Effector memory CD4-positive, alpha-beta T cell (primary cell): ENCODE measurements at places on chromosomes 3 and 15.

- no peak for DNase-seq
Measured at GRCh38 chr15:88649286-88649733, 10.5 kb downstream of the ISG20 start.

DNA sequence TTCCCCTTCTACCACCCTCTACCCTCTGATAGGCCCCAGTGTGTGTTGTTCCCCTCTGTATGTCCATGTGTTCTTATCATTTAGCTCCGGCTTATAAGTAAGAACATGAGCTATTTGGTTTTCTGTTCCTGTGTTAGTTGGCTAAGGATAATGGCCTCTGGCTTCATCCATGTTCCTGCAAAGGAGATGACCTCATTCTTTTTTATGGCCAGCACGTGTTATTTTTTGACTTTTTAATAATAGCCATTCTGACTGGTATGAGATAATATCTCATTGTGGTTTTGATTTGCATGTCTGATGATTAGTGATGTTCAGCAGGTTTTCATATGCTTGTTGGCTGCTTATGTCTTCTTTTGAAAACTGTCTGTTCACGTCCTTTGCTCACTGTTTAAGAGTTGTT lies 63.1 kb upstream of the NPHP3 start:
- DNase-seq: no peak

DNA sequence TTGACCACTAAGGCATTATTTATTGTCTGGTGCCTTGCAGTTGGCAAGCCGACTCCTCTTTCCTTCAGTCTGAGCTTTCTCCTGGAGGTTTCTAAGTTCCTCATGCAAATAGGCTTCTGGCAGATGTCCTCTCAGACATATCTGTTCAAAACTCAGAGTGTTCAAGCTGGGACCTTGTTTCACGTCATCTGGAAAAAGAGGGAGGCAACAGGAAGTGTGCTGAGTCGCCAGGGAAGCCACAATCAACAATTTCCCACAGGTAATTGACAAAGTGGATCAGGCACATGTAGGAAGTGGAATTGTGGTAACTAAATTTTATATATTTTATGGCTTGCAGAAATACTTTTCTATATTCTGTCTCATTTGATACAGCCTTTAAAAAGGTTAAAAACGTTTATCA lies 14.6 kb downstream of the SCG5 start:
- no peak for DNase-seq

GRCh38 chr15:78197632-78198031 lies 36.7 kb downstream of the ACSBG1 start:
- no peak for DNase-seq

DNA sequence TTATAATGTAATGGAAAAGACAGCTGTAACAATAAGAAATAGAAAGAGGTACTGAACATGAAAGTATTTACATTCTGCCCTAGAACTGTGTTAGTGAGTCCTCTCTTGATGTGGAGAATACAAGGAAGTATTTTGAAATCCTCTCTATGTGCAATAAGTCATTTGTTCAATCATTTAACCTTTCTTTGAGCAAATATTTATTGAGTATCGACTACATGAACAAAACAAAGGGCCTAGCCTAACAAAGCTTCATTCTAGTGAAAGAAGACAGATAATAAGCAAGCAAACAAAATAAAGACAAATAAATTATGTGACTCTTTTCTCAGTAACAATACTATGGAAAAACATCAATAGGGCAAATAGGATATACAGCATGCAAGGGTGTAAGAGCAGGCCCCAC lies 354.9 kb upstream of the ATP11B start:
- DNase-seq: no peak

- DNase-seq: no peak
Measured at GRCh38 chr3:25587526-25587925, 77.2 kb downstream of the TOP2B start.

- DNase-seq: no peak
Measured at GRCh38 chr3:137509354-137510045, 254.6 kb upstream of the SOX14 start.

DNA sequence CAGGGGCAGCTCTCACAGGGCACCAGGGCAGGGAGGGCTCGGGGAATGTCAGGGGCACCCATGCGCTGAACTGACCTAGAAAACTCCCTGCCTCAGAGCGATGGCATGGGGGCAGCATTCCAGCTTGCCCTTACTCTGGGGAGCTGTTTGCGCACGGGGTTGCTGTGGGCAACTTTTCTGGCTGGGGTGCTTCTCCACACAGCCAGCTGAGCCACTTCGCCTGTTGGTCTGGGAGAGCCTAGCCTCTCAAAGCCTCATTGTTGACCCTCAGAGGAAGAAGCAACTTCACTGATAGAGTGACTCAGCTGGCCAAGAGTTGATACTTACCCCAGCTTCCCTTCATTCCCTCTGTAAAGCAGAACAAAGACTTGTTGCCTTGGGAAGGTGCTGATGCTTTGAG lies 42.6 kb upstream of the MRPS22 start:
- DNase-seq: no peak

DNA sequence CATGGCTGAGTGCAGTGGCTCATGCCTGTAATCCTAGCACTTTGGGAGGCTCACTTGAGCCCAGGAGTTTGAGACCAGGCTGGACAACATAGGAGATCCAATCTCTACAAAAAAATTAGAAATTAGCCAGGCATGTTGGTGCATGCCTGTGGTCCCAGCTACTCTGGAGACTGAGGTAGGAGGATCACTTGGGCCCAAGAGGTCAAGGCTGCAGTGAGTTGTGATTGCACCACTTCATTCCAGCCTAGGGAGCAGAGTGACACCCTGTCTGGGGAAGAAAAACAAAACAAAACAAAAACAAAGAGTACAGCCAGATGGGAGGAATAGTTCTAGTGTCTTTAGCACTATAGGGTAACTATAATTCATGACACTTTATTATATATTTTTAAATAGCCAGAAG lies 26.2 kb upstream of the COMMD4 start:
- no peak for DNase-seq

- DNase-seq: no peak
Measured at GRCh38 chr15:100695048-100695447, 92.7 kb downstream of the ASB7 start.

DNA sequence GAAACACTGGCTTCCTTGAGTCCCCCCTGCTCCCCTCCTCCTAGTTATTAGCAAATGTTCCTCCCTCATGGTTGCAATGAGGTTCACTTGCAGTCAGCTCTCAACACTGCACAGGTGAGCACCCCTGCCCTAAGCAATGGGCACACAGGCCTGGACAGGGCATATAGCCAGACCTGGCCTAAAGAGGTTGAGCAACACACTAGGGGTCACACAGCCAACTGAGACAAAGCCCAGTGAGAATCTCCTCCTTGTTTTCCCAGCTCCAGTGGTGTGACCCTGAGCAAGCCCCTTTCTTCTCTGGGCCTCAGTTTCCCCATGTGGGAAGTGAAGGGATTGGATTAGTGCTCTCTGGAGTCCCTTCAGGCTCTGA lies 49.9 kb downstream of the ATP2B2 start:
- no peak for DNase-seq

DNA sequence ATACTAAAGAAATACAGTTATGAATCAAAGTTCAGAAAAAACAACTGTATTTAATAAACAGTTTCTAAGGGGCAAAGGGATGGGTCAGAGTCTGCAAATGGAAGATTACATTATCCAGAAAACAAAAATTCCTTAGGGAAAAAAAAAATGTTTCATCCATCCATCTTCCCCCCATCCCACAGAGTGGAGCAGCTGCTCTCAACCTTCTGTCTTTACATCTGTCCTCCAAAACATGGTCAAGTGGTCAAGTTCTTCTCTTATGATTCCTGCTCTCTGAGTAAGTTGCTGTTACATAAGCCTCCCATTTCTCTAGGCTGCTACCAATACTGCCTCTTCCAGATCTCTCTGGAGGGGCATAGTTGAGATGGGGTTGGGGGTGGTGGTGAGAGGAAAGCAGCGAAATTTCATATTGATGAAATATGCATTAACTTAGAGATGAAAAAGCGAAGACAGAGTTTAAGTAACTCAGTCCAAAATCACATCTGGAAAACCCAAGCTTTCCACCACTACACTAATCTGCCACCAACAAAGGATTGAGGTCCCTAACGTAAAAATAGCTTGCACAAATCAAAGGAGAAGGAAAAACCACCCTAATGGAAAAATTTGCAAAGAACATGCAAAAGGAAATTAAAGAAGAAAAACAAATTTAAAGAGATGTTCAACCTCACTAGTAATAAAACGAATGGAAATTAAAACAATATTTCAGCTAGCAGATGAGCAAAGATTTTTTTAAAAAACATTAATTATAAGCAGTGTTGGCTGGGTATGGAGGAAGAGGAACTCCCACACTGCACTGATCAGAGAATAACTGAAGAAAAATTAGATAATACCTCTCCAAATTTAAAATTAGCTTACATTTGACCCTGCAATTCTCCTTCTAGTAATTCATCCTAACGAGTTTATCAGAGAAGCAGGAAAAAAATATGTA lies 109.5 kb downstream of the ST8SIA2 start:
- DNase-seq: no peak

DNA sequence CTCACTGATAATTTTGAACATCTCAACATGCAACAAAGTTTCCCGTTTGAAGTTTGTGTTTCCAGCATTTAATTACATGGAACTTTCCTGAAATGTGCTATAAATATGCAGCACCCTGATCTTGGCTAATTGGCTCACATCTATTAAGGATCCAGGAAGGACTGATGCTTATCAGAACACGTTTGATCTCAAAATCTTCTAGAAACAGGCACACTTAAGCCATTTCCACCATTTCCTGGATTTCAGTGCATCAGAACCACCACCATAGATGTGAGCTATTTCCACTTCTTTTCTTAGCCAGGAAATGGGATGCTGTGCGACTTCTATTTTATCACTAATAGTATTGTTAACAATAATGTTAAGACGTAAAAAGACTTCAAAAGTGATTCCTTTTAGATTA lies 228.9 kb downstream of the FEZF2 start:
- DNase-seq: no peak

GRCh38 chr3:77319711-77320110 lies 279.8 kb downstream of the ROBO2 start:
- no peak for DNase-seq

DNA sequence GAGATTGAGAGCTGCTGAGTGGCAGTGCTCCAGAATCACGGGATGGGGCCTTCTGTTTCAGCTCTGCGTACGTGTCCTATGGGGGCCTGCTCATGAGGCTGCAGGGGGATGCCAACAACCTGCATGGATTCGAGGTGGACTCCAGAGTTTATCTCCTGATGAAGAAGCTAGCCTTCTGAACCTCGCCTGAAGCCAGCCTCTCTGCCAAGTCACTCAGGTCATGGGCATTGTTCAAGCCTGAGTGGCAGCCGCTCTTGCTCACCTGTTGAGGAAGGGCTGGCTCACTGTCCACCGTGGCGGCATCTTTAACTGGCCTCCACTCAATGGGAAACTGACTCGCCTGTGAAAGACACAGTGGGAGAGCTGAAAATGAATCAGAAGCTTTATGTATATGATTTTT lies 6.6 kb downstream of the POLR2H start:
- DNase-seq: no peak

GRCh38 chr3:58352626-58353025 lies 19.9 kb downstream of the PXK start:
- no peak for DNase-seq

DNA sequence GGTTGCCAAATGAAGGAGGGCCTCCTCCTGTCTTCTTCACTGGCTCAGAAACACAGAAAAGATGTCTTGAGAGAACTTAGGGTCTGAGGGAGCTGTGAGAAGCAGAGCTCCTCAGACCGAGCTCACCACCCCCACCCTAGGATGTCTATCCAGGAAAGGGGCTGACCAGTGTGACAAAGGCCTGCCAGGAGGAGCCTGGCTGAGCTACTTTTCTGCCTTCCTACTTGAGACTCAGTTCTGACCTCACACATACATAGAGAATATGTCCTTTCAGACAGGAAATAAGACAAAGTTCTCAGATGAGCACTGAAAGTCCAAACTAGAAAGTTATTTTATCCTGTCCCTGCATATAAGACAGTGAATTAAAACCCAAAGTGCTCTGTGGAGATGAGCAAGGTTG lies 54.5 kb downstream of the KIF9 start:
- no peak for DNase-seq

DNA sequence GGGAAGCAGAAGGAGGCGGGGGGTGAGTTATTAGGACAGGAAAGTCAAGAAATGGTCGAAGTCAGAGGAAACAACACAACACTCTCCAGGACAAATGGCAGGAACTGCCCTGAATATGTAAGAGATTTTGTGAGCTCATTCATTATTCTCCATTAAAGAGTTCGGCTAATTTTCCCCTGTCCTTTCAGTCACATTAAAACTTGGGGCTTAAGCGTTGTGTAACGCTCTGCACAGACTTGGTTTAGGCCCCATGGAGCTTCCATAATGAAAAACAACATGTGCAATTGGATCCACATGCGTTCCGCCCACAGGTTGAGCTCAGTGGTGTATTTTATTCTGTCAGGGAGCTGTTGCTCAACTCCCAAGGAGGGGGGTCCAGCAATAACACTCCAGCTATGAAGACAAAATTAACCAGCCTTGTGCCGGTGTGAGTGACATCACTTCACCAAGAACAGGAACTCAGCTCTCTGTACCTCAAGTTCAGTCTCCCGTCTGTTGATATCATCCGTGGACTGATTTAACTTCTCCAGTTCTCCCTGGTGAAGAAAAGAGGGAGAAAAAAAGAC lies 2.3 kb downstream of the SH3BP5 start:
- DNase-seq: no peak

- no peak for DNase-seq
Measured at GRCh38 chr15:32721596-32721995, 3.8 kb downstream of the GREM1 start.

- no peak for DNase-seq
Measured at GRCh38 chr3:195591852-195592251, 8.1 kb upstream of the APOD start.

- no peak for DNase-seq
Measured at GRCh38 chr3:53300826-53301225, 45.0 kb upstream of the TKT start.

DNA sequence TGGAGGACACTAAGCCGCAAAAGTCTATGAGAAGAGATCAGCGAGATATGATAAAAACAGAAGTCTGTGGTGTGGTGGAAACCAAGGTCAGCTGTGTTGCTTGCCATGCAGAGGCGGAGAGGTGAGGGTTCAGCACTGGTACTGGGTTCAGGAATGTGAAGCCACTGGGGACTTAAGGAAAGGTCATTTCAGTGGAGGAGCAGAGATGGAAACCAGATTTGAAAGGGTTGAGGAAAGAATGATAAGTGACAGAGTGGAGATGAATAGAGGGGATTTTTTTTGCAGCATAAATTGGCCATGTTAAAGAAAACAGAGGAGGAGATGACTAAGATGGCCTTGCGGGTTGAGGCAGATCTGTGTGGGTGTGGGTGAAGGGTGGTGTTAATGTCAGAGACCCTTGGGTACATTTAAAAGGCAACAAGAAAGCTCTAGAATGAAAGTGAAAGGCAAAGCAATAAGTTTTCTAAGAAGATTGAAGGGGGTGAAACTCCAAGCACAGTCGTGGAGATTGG lies 265.5 kb downstream of the ADAMTSL3 start:
- DNase-seq: no peak
